ENCODE measurements at places on chromosomes 3 and 15.

- no peak for DNase-seq
Observed at GRCh38 chr3:125200731-125201139, 11.8 kb downstream of the SLC12A8 start.

GRCh38 chr15:40032125-40032839 is 6.7 kb downstream of the SRP14 start:
- DNase-seq: no peak

GRCh38 chr15:59148153-59148833 is 43.3 kb downstream of the CCNB2 start:
- peak; percentile 44 for DNase-seq

- DNase-seq: no peak
Observed at GRCh38 chr15:40338921-40339620, 1.7 kb downstream of the CCDC9B start.

DNA sequence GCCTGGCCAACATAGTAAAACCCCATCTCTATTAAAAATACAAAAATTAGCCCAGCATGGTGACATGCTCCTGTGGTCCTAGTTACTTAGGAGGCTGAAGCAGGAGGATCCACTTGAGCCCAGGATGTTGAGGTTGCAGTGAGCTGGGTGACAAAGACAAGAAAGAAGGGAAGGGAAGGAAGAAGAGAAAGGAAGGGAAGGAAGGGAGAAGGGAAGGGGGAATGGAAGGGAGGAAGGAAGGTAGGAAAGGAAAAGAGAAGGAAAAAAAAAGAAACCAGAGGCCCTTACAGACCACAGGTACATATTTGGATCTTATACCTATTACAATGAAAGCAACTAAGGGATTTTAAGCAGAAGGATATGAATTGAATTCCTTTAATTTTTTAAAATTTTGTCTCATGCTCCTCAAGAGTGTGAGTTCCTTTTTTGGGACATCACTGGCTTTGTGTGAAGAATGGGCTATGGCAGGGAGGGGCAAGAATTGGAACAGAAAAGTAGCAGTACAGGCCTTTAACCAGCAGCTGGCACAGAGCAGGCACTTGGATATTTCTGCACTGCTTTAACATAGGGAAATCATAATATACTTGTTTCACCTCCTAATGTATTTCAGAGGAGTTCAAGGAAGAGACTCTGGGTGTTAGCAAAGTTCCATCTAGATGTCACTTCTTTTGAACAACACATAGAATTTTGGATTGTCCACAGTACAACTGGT is 7.9 kb downstream of the RAB27A start:
- no peak for DNase-seq

GRCh38 chr3:60758171-60758570 is 493.1 kb downstream of the FHIT start:
- DNase-seq: no peak

DNA sequence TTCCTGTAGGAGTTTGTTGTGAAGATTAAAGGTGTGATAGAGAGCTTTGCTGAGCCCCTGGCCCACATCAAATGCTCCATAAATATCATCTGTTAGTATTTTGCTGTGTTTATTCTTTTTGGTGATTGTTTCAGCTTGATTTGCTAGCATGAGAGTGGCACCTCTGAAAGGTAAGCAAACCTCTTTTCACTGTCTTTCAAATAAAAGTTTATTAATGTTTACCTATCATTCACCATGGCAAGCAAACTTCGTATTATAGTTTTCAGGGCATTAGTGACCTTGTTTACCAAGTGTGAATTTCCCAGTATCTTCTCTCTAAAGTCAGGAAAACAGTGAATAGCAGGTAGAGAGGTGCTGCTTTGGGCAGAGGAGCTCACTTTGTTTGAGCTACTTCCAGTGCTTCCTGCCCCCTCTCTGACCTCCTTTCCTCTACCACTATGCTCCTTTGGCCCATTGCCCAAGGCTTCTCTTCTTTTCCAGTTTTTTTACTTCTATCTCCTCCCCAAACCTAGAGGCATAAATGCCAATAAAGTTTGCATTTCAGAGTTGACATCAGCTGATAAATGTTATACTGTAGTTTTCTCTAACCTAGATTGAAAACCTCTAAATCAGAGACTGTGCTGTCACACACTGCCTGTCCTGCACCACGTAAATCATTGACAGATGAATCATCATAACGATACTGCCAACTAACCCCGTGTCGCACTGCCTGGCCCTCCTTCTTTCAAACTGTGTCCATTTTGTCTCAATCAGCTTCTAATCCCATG is 569.0 kb downstream of the TUSC7 start:
- no peak for DNase-seq

DNA sequence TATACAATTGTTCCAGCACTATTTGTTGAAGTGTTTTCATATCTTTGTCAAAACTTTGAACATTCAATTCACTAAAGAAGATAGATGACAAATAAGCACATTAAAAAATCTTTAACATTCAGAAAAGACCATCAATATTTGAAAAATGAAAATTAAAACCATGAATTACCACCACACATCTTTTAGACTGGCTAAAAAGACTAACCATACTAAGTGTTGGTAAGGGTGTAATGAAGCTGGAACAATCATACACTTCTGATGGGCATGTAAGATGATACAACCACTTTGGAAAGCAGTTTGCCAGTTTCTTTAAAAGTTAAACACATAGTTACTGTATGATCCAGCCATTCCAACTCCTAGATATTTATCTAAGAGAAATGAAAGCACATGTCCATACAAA is 33.7 kb downstream of the LARP6 start:
- no peak for DNase-seq

GRCh38 chr3:123859177-123859576 is 25.0 kb downstream of the MYLK start:
- no peak for DNase-seq

- peak; percentile 7 for DNase-seq
Observed at GRCh38 chr3:134625462-134625861, 25.4 kb downstream of the KY start.

DNA sequence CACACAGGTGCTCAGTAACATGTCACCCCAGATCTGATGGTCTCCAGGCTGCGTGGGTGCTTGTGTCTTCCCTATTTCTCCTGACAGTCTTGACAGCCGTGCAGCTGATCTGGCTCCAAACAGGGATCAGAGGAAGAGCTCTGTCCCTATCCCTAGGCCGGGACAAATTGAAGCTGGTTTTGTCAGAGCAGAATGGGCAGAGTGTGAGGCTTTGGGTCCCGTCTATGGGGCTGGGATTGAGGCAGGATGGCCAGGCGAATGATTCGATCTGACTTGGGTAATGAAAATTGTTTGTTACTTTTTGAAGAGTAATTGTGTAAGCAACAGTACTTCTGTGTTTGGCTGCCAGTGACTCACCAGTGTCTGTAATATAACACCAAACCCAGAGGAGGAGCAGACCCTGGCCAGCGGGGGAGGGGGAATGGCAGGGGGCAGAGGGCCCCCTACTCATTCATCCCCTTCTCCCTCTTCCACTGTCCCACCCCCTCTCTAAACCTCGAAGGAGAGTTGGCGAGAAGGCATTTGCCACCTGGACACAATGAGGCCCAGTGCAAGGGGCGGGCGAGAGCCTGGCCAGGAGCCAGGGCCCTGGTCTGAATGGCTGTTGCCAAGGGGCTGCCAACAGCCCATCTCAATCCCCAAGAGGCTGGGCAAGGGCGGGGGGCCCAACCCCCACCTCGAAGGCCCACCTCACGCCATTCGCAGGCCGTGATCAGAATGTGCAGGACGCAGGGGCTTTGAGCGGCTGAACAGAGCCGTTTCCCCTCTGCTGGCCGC is 4.9 kb upstream of the MAGEF1 start:
- DNase-seq: peak; percentile 72

DNA sequence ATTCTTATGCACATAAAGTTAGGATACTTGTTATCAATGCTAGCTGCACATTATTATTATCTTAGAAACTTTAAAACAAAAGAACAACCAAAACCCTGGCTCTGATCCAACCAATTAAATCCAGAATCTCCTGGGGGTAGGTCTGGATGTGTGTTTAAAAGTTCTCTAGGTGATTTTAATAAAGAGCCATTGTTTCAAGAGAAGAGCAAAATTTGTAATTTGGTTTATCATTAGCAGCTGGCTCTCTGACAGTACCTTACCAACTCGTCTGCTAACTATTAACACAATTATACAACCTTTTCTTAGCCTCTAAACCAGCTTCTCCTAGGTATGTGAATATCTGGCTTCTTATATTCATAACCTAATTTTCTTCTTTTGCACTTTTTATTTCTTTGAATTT is 68.9 kb downstream of the IFT80 start:
- no peak for DNase-seq

DNA sequence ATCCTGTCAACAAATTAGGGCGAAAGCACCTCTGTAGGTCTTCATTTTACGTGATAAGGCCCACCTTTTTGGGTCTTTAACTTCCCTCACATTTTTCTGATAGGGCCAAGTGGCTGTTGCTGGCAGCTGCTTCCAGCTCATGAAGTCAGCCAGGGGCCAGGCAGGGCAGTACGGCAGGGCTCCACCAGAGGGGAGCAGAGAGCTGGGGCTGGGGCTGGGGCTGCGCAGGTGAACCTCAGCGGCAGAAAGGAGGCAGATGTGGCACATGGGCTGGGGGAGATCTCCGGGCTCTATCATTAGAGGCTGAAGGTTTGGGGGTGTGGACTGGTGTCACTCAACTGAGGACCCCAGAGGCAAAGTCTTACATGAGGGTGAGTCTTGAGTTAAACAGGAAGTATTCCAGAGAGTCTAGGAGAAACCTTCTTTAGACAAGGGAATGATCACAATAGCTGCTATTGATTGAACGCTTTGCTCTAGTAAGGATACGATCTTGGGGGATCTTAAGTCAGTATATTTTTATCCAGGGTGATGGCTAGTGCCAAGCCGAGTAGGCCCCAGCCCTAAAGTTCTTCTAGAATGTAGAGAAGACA is 62.8 kb upstream of the MEX3B start:
- no peak for DNase-seq

- no peak for DNase-seq
Observed at GRCh38 chr3:192054881-192055280, 593.9 kb downstream of the PYDC2 start.

GRCh38 chr3:4680871-4681300 is 187.7 kb downstream of the ITPR1 start:
- DNase-seq: no peak

DNA sequence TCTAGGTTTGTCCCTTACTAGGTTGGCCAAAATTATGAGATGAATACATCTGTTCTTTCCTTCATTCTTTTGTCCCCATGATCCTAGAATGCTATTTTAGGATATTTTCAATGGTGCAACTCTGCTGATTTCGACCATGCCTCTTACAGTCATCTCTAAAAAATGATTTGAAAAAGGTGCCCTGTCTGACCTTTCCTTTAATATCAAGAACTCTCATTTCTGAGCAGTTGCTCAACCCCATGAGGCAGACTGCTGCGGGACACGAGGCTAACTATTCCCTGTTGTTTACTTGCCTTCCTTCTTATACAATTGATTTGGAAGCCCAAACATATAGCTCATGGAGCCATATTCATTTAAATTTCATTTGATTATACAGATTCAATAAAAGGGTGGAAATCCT is 14.6 kb downstream of the PLSCR2 start:
- DNase-seq: no peak

DNA sequence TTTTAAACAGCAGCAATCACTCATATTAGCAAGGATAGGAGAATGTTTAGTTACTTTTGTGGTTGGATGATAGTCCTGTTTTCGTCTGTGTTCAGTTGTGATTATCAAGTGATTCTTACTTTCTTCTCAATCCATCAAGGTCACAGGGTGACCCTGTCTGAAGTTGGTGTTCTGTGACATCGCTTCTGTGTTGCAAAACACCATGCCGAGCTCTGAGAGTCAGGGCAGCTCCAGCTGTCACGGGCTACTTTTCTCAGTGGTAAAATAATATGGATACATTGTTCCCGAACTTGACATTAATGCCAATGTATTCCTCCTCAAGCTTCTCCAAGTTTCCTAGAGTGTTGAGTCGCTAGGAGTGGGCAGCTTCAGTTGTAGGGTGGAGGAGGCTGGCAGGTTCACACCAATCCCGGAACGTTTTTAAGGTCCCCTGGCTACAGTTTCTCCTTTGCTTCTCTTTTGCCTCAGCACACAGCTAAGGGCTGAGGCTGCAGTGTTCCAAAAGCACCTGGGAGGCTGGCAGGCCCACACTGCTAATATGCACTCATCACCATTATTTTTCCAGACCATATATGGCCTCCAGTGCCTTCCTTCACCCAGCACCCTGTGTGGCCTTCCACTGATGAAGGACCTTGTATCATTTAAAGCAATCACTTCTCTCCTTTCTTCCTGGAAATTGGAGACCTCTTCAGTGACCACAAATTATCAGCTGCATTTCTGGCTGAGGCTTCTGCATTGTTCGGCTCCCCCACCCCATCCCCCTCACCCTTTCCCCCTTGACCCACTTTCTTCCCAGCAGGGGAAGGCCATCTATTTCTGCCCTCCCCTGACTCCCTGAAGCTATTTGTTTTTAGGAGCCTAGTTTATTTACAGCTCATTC is 25.8 kb downstream of the COLQ start:
- DNase-seq: no peak

DNA sequence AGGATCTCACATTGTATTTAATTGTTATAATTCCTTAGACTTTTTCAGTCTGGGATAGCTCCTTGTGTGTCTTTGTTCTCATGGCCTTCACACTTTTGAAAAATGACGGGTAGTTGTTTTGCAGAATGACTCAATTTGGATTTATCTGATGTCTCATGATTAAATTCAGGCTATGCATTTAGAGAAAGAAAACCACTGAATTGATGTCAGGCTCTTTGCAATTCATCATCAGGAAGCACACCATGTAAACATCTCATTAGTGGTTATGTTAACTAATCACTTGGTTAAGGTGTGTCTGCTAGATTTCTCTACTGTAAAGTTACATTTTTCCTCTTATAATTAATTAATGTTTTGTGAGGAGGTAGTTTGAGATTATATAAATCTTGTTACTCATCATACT is 8.0 kb upstream of the SLC22A13 start:
- DNase-seq: no peak

- no peak for DNase-seq
Observed at GRCh38 chr3:77189684-77190083, 149.8 kb downstream of the ROBO2 start.

DNA sequence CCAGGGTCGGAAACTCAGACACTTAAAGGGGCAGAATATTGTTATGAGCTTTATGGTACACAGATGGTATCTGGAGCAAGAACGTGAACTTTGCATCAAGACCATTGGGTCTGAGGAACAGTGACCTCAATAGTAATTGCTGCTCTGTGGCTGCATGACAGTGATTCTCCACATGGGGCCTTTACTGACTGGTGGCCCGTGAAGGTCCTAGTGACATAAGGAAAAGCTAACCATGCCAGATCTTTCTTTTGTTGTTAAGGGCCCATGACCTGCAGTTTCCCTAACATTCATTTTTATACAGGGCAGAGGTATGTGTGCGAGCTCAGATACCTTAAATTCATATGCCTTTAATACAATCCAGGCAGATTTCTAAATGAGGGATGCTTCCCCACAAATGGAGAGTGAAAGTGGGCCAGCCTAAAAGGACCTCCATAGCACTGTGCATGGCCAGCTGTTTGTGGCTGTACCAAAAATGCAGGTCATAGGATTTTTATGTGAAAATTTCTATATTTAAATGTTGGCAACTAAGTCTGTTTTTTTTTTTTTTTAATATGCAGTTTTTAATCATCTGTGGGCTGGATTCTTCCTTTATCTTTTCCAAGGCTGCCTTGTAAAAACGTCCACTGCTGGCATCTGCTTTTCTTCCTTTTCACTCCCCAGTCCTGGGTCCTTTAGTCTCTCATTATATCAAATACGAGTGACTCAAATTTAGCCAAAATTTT is 188.0 kb upstream of the IL12A start:
- DNase-seq: no peak
